ENCODE measurements at places on chromosomes 3 and 15.

DNA sequence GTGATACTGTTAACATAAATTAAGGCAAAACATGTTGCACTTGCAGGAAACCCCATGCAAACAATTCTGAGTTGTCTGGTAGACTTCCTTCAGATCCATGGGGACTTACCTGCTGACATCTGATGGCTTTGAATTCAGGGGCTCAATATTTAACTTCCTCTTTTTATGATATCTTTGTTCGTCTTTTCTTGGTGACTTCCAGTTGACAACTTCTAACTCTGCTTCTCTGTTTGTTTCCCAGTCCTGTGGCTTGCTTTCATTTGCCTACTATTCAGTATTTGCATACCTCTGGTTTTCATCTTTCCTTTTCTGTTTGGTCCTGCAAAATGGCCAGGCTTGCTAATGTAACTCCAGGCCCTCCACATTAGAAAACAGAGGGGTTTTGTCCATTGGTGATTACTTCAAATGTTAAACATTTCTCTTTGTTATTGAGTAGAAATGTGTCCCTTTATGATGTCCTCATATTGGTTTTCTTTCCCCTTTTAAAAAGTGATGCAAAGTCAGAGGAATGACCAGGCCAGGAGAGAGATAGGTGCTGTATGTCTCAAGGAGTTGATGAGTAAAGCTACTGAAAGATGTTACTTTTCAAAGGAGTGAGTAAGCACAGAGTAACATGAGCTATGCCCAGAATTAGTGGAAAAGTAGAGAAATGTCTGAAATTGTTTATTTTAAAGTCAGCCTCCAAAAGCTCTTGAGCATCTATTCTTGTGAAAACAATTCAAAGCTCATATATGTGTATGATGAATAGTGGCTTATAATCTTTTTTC is 335.9 kb downstream of the LPP start:
- DNase-seq, result no peak

GRCh38 chr15:90451053-90451850 is 63.2 kb downstream of the IQGAP1 start:
- no peak for DNase-seq

GRCh38 chr3:174023421-174023820 is 625.9 kb downstream of the NLGN1 start:
- no peak for DNase-seq

DNA sequence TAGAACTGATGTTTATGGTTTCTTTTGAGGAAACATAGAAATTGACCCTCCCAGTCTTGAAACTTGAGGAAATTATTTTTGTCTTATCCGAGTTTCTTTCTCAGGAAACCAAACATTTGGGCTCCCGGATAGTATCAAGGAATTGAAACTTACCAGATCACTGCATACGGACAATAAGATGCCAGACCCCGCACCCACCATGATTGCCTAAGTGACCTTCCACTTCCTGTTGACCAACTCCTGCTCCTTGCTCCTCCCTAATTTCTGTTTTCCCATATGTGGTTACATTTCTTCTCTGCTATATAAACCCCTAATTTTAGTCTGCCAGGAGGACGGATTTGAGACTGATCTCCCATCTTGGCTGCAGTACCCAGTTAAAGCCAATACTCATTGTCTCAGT is 118.4 kb upstream of the TPRG1 start:
- no peak for DNase-seq

- no peak for DNase-seq
Measured at GRCh38 chr3:85432081-85432480, 473.3 kb downstream of the CADM2 start.

DNA sequence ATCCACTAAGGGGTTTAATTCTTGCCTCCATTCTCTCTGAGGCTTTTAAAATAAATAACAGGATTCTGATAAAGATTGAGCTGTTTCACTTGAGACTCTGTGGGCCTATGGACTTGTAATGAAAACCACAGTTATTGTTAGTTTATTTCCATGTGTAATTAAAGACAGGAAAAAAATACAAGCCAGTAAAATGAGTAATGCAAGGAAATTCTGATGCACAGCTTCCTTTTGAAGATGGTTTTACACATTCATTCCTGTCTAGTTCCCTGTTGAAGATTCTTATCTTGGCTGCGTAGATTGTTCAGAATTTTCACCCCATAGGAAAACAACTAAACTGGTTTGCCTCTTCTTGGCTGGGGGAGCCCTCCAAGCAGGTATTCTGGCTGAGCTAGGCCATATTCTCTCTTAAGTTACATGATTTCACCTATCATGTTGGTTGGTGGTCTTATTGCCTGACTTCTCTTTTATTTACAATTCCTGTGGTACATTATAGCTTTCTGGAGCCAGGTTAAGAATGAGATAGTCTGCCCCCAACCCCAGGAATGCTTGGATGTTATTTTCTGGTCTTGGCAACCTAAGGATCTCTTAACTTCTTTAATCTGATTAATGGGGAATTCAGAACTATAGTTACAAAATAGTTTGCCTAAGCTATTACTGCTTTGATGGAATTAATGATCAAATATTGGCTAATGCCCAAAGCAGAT is 67.6 kb downstream of the MITF start:
- DNase-seq, result no peak

DNA sequence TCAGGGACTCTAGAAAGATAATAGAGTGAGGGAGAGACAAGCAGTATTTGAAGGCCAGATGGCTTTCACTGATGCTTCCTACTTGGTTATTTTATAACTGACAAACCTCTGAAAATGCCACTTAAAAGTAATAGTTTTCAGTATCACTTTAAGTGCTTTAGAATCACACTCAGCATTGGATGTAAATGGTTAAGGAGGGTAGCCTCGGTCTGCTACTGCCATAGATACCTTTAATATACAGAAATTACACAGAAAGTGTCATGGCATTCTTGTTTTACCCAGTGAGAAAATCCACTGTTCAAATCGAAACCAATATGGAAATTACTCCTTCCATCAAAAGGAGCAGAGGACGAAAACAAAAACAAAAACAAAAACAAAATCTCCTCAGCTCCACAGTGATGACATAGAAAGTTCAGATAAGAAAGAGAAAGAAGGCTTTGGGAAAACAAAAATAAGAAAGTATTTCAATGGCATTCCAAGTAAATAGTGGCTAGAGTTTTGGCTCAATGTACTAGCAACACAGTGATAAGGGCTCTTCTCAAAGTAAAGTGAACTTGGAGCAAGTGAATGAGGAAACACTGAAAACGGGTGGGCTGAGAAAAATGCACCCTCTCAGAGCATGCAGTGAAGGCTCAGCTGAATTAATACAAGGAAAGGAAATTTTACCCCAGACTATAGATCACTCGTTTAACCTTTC is 43.2 kb upstream of the CD47 start:
- no peak for DNase-seq

- DNase-seq, result no peak
Measured at GRCh38 chr15:50911001-50911400, 2.5 kb downstream of the AP4E1 start.

Data from stimulated activated CD8-positive, alpha-beta memory T cell treated with anti-CD3 and anti-CD28 coated beads, Interleukin-4, amount 100 ng/mL, for 1 hour (primary cell).